ENCODE measurements at places on chromosomes 6 and 20.

DNA sequence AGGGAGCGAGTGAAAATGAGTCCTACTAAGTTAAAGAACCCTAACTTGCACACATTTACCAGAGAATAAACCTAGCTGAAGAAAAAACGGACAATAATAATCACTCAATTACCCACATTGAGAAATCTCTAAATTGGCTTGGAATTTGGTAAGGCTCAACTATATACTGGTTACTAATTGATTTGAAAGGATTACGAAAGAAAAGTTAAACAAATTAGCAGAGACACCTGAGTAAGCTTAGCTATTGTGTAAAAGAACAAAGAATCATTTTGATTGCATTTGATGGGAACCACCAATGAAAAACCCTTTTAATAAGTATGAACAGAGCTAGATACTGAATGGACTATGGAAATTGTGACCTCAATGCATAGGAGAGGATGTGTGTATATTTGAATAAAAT is 118.6 kb upstream of the ADGRF1 start:
- no peak for DNase-seq

DNA sequence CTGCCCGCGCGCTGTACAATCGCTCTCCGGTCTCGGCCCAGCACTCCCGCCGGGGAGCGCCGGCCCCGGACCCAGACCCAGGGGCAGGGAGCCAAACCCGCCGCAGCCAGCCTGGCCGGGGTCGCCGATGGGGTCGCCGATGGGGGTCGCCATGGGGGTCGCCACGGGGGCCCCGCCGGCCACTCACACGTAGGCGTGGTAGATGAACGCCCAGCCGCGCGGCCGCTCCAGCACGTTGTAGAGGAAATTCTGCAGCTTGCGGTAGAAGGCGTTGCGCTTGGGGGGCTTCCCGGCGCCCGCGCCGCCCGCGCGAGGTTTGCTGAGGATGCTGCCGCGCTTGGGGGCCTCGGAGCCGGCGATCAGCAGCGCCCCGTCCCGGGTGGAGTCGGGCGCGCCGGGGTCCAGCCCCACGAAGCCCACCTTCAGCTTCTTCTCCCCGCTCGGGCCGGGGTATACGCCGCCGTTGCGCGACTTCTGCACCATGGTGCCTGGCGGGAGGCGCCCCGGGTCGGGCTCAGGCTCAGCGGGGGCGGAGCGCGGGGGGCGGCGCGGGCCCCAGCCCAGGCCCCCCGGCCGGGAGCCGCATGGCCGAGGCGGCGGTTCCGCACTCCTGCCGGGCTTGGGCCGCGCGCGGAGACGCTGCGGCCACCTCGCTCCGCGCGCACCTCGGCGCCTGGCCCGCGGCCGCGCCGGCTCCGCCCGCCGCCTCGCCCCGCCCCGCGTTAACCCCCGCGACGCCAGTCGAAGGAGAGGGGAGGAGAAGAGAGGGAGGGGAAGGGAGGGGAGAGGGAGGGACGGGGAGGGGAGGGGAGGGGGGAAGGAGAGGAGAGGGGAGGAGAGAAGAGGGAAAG is at the start of gene KCNQ2:
KCNQ2 (minus strand) TSS at position 675 of the 851 bp plus-strand sequence; CDS start at position 483, 192 bp downstream.
- no peak for DNase-seq

DNA sequence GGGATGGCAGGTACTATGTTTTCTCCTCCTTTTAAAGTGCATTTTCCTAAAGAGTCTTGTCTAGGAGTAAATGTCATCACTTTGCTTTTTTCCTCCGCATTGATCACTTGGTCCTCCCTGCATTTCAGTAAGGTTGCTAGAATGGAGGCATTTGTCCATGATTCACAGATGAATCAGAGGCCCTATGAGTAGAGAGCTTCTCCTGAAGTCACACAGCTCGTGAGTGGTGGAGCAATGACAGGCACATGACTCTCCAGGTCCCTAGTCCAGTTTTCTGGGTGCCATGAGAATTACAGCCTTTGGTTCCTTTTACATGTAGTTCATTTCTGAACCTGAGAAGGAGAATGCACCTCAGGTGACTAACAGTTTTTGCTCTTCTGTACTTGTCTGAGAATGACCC is 50.5 kb downstream of the HLA-A start:
- DNase-seq, result no peak

DNA sequence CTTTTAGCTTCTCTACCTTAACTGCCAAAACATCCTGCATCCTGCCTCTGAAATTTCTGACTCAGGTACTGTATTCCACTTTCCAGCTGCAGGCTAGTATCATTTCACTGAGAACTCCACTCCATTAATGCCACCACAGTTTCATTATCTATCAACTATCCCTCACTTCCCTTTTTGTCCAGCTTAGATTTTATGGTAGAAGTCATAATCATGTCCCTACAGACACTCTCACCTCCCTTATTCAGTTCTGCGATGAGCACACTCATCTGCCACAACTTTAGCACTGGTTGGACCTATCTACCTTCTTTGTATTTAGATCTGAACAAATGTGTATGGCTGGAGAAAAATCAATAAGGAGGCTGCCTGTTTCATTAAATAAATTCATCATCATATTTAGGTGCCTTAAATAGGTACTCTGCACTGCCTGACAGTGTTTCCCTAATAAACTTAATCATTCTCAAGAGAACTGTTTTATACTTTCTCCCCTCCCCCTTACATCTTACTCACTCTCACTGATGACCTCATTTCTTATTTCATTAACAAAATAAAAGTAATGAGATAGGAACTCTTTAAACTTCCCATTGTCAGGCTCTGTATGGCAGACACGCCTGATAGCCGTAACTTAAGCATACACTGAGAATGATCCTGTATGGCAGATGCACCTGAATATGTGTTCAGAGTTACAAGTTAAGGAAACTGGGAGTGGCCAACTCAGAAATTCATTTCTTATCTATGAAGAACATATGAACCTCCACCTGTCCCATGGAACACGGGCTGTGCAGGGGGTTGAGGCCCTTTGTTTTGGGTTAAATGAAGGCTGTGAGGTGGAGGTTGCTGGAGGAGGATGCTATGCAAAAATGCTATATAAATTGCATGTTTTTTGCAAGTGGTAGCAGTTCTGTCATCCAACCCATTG is 95.3 kb upstream of the MAN1A1 start:
- no peak for DNase-seq

DNA sequence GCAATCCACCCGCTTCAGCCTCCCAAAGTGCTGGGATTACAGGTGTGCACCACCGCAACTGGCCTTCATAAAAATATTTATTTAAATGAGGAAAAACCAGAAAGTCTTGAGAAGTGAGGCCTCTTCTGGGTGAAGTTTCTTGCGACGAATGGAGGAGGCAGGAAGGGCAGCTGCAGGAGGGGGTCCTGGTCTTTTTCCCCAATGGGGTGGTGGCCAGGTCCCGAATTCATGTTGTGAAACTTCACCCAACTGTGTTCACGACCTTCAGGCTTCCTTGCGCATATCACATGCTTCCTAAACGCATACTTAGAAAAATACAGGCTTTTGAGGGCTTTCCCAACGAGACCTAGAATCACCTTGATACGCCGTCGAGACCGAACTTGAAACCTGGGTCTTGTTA is 145.1 kb downstream of the CDH4 start:
- DNase-seq, result no peak

DNA sequence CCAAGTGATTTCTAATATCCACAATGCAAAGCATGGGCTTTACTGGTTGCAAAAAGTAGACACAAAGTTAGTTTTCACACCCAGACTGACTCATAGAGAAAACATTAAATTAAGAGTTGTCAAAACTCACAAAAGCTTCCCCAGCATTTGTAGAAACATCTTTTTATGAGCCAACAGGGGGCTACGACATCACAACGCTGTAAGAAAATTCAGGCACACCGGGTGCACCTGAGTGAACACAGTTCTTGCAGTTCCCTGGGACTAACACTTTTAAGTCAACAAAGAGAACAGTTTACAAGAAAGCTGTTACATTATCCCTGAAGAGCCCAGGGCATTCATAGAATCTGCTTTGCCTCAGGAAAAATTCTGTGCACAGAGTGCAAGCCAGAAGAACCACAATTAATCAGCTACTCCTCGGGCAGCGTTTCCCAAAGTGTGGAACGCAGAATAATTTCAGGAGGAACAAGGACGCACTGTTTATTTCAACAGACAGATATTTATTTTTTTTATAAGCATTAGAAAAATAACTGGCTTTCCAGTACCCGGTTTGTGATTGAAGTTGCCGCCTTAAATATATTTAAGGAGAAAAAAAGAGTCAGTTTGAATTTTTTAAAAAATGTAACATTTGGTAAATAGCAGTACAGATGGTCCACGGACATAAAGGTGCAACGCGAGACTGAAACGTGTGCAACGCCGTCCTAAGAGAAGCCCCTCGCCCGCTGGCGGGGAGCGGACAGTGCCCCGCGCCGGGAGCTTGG is 1.2 kb downstream of the NCOA5 start:
- no peak for DNase-seq

- no peak for DNase-seq
Observed at GRCh38 chr6:163579111-163579879, 164.8 kb downstream of the QKI start.
